ENCODE measurements at places on chromosomes 5 and 9.

DNA sequence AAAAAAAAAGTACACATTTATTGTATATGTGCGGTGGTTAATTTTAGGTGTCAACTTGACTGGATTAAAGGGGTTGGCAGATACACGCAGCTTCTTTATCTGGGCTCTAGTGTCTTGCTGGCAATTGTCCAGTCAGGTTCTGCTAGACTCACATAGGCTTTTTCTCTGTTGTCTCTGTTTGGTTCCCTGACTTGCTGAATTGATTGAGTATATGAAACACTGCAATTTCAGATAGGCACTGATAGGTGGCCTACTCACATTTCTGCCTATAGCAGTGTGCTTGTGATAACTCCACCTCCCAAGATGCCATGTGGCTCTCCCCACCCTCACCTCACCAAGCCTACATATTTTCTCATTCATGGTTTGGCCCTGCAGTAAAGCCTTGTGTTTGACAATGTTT lies 52.5 kb downstream of the AOPEP start:
- DNase-seq: no peak

GRCh38 chr9:107388890-107389289 lies 100.7 kb downstream of the KLF4 start:
- DNase-seq: no peak

DNA sequence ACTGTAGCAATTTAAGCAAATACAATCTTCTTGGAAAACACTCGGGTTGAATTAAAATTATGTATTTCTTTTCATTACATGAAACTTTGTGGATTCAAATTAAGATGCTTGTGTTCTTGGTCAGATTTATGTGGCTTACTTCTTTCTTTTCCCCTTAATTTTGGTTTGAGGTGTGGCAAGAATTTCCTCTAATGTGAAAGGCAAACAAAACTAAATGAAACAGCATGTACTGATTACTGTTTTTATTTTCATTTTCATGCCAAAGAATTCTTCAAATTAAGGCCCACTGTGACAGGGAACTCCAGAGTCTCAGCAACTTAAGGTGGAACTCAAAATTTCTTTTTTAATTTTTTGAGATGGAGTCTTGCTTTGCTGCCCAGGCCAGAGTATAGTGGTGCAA lies at the start of gene OMD:
OMD (minus strand) TSS at position 132 of the 400 bp plus-strand sequence. CDS start 6,913 bp downstream, outside the sequence.
- no peak for DNase-seq

DNA sequence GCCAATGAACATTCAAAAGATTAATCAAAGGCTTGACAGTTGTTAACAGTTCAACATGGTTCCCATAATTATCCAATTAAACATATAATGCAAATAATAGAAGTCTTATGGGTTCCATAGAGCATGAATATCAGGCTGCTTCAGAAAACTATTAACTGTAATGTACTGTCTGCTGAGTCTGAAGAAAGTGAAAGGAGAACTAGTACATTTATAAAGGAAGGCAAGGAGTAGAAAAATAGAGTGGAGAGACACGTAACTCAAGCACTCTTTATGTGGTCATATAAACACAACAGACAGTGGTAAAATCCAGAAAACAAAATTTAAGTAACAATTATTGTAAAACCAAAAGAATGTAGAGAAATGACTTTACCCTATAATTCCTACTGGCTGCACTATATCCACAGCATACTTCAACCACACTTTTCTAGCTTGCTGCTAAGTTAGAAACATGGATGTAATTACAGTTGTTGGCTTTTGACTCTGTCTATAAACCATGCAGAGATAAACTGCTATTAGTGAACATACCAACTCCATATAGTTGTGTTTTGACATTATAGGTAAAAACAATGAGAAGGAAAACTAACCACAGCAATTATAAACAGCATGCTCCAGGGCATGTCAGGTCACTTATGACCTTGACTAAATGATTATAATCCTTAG lies 32.7 kb downstream of the NFIB start:
- DNase-seq: no peak

DNA sequence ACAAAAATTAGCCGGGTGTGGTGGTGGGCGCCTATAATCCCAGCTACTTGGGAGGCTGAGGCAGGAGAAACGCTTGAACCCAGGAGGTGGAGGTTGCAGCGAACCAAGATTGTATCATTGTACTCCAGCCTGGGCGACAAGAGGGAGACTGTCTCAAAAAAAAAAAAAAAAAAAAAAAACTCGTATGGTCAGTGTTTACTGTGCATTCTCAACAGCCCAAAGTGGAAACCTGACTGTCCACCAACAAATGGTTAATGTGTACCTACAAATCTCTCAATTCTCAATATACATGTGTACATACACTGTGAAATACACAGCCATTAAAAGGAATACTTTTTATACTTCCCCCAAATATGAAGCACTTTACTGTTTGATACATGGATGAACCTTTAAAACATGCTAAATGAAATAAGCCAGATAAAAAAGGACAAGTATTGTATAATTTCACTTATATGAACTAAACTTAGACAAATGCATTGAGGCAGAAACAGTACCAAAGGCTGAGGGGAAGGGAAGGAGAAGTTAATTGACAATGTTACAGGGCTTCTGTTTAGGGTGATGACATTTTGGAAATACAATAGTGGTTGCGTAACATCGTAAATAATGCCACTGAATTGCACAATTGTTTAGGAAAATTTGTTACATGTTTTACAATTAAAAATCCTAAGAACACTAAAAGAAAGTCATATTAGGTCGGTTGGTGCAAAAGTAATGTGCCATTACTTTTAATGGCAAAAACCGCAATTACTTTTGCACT lies 16.5 kb downstream of the DNAJA1 start:
- DNase-seq: no peak

DNA sequence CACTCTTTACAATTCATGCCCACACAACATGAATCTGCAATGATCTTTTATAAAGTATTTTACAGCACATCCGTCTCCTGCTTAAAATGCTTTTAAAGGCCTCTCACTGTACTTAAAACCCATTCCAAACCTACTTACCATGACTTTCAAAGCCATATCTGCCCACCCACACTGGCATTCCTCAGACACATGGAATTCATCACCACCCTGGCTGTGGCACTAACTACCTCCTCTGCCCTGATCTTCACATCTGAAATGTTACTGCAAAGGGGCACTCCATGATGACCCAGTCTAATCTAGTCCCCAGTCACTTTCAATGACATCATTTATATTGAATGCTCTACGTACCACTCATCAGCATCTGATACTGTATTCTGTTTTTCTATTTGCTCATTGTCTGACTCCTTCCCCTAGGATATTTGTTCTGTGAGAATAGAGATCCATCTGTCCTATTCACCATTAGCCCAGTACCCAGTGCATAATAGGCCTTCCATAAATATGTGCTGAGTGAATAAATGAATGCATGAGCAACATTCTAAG lies 193.2 kb upstream of the KIF2A start:
- DNase-seq: no peak

DNA sequence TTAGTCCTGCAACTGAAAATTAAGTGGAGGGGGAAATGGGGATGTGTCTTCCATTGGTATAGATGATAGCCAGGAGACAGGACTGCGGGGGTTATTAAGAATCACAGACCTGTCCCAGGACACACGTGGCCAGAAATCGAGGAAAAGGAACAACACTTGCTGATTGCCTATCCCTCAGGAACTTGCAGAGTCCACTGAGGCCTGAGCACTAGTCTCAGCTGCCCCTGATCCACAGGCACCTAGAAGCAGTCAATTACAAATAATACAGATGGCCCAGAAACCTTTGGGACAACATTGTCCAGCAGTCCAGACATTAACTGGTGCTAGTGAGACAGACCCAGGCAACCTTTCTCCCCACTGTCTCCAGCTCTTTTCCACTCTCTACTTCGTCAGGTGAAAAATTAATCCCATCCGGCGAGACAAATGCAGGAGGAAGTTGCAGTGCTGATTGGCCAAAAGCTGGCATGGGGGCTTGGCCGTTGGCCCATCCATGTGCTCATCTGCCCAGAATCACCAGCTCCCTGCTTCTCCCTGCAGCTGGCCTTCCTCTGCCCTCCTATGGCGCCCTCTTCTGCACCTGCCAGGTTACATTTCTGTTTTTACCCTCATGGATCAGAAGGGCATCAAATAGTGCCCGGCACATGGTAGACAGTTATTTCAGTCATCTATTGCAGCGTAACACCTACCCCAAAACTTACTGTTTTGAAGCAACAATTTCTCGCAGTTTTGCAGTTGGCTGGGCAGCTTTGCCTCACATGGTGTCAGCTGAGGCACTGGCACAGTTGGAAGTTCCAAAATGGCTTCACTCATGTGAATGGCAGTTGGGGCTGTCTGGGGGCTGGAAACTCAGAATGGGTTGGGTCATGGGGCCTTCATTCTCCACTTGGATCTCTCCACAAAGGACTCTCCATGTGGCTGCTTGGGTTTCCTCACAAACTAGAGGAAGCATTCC lies 3.6 kb upstream of the B4GALT1 start:
- DNase-seq: no peak

DNA sequence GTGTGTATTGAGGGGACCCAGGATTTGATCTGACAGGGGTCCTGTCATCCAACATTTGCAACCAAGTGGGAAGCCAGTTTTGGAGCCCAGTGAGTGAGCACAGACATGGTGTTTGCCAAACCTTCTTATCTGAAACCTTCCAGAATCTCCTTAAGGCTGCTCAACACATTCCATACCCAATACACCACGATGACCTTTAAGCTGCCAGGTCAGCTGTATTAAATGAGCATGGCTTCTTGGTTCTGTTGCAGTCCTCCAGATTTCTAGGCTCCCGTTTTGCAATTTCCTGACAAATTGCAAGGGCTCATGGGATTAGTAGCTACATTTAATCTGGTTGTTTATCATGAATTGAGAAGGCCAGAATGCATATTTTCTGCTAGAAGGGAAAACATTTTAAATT lies 124.2 kb upstream of the ATP10B start:
- DNase-seq: no peak

- DNase-seq: no peak
Measured at GRCh38 chr9:110545705-110546104, 33.8 kb downstream of the SVEP1 start.

DNA sequence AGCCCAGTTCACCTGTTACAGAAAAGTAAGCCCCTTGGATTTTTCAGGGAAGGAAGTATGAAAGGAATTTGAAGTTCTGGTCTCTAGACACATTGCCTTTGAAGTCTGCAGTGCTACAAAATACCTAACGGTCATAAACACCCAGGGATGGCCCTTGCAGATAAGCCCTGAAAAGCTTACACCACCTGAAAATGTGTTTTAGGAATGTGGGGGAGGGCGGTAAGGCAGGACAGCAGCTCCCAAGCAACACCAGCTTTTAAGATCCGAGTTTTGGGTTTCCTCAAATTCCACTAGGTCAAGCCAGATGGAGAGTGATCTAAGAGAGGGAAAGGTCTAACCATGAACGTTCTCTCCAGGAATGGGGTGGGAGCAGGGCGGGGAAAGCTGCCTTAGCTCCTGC lies 114.1 kb upstream of the PANK3 start:
- no peak for DNase-seq

DNA sequence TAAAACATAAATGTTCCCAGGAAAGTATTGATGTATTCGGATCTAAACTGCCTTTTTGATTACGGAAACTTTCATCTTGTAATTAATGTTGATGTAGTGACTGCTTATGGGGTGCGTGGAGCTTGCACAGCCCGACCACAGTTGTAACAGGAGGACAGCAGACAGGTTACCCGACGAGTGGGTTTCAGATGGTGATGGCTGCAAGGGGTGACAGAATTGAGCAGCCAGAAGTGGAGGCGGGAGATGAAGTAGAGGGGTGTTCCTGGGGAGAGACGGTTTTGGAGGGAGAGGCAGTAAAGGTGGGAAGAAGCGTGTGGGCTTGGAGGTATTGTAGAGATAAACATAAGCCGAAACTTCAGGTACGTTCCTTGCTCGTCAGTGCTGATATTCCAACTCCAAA lies 5.8 kb downstream of the CEP72 start:
- no peak for DNase-seq

DNA sequence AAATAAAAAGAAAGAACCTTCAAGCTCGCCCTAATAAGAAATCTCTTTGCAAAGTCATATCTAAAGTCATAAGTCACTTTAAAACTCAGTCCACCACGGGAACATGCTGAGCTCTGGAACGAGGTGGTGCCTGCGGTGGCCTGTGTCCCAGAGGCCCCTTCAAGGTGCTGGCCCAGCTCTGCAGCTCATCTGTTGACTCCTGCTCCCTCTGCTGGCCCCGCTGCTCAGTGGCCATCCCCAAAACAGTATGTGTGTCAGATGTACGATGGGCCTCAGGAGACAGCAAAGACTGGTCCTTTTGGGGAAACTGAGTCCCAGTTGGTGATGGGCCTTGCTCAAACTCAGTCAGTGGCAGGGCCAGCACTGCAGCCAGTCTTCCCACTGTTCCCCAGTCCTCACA lies 22.8 kb upstream of the FOXB2 start:
- no peak for DNase-seq

GRCh38 chr5:57627661-57628060 lies 145.1 kb upstream of the ACTBL2 start:
- DNase-seq: no peak

DNA sequence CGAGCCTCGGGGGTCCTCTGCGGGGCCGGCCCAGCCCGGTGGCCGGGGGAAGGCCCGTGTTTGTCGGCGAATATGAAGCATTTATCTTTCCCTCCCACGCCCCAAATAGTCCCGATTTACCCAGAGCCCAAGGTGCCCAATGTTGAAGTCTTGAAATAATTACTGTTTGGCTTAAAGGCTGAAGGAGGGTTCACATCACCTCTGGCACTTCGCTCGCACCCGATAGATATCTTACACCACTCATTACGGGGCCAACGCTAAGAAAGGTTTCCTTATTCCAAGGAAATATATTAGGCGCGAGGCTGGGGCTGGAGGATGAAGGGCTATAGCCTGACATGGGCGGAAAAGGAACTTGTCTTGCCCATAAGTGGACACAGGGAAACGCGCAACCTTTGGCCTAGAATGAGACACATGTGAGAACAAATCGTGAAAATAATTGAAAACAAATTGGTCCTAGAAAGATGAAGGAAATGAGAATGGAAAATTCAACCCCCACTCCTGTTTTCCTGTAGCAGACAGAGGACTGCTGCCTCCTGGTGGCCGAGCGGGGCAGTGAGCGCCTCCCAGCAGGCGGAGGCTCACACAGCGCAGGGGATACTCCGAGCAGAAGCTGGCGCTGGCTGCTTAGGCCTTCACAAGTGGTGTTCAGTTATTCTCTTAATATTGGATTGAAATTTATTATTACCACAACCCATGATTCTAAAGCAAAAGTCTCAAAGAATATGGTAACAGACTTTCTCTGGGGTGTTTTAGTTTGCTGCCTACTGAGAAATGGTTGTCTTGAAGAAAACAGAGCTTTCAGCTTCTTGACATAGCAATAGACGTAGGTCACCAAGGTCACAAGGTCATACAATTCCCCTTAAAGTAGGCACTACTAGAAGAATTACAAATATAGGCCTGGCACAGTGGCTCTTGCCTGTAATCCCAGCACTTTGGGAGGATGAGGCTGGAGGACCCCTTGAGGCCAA lies 7.9 kb downstream of the CCL21 start:
- DNase-seq: peak; percentile 81

GRCh38 chr5:123936548-123936947 lies 424.6 kb downstream of the CSNK1G3 start:
- DNase-seq: no peak

GRCh38 chr5:587403-587802 lies 24.7 kb upstream of the CEP72 start:
- DNase-seq: no peak

Measured in activated CD8-positive, alpha-beta memory T cell treated with anti-CD3 and anti-CD28 coated beads for 1 hour (primary cell).